ENCODE measurements at places on chromosomes 7 and 10. TPM values are rescaled to one million over a fixed set of nuclear protein-coding genes. Genes with fewer than 3 reads are reported as not detected.

Gene PTF1A
- not detected for total RNA-seq

Gene CYP2C18
- total RNA-seq, result not detected

Gene PLEKHS1
- 0.04 TPM for total RNA-seq

Gene MYOZ1
- 552 TPM for total RNA-seq

Gene ZNF398
- 8.2 TPM for total RNA-seq

Gene SPDYE16
- total RNA-seq, result 0.22 TPM

Gene FXYD4
- 0.44 TPM for total RNA-seq

Gene SPDYE1
- total RNA-seq, result not detected

Gene EGR2
- 1.5 TPM for total RNA-seq

Gene CFAP46
- 0.22 TPM for total RNA-seq

Gene C7orf57
- 0.09 TPM for total RNA-seq

Gene HOXA3
- 4.7 TPM for total RNA-seq

Gene FAM131B
- 1.4 TPM for total RNA-seq

Gene FAM170B
- 0.09 TPM for total RNA-seq

Gene TYSND1
- 4.6 TPM for total RNA-seq

Gene PON2
- total RNA-seq, result 71.6 TPM

Gene CYP17A1
- total RNA-seq, result 0.66 TPM

Gene AEBP1
- 74.0 TPM for total RNA-seq

Gene ABI1
- 46.0 TPM for total RNA-seq

Measured in muscle of leg (tissue), 16 donors.